ENCODE measurements at places on chromosomes 1 and 21.

GRCh38 chr1:8363186-8363766 lies 45.4 kb downstream of the SLC45A1 start:
- DNase-seq = no peak

- no peak for DNase-seq
Measured at GRCh38 chr1:76219366-76219818, 144.8 kb downstream of the ST6GALNAC3 start.

GRCh38 chr1:231541842-231542241 lies 13.4 kb downstream of the TSNAX start:
- DNase-seq = no peak

DNA sequence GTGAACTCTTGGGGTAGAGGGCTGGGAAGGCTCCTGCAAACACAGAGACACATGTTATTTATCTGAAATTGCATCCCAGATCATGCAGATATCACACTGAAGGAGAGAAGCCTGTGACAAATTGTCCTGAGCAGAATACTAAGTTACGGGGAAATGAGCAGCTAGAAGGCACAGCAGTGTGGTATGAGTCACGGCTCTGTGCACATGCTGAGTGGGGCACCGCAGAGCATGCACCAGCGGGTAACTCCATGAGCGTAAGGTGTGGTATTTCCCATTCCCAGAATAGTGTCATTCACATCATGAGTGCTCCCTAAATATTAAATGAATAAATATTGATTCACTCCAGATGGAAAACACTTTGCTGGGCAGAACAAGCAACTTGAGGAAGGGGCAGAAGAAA lies 21.3 kb upstream of the FCRL2 start:
- no peak for DNase-seq

- no peak for DNase-seq
Measured at GRCh38 chr1:50108497-50109059, at the start of gene ELAVL4. Gene ELAVL4, plus strand, starts transcription at chr1:50108920. Its CDS starts 270 bp downstream, at chr1:50109190.

DNA sequence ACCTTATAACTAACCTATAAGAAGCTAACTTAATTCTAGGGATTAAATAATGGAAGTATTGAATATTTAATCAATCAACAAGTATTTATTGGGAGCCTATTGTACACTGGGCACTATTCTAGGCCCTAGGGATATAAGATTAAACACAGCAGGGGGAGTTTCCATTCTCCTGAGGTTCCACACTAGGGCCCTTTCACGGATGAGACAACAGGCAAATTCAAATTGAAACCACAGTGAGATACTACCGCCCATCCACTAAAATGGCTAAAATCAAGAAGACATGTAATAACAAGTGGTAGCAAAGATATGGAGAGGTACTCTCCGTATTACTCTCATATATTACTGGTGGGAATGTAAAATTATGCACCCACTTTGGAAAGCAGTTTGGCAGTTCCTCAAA lies 674.4 kb downstream of the KIF26B start:
- no peak for DNase-seq

DNA sequence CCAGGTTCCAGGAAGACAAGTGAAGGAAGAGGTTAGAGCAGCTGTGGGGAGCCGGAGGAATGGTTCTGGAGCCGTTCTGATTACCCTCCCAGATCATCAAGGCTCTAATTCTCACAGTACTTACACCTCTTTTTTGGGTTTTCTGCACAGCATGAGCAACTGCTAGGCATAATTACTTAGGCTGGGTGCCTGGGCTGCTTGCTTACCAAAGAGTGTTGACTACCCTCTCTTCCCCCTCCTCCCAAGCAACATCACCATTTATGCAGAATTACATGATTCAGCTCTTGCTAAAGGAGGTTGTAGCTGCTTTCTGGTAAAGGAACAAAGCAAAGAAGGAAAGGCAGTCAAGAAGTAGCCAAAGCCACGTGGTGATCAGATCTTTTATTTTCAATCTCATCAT lies 397.2 kb downstream of the KCNH1 start:
- no peak for DNase-seq

DNA sequence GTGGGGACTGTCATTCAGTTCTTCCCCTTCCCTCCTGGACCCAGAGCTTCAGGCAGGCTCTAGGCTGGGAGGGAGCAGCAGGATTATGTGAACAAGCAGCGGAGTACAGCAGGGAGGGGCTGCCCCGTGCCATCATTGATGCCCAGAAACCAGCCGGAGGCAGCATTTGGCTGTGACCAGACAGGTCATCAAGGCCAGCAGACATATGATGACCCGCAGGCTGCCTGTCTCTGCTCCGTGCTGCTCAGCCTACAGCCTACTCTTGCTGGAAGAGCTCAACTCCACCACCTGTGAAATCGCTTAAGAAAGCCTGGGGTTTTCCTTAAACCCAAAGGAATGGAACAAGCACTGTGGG lies 4.9 kb downstream of the KLHL21 start:
- no peak for DNase-seq

GRCh38 chr1:22761821-22762220 lies 51.2 kb downstream of the EPHB2 start:
- no peak for DNase-seq

GRCh38 chr1:156118177-156118868 lies 3.8 kb downstream of the LMNA start:
- no peak for DNase-seq

GRCh38 chr1:172883844-172884243 lies 166.9 kb downstream of the TNFSF18 start:
- DNase-seq = no peak

DNA sequence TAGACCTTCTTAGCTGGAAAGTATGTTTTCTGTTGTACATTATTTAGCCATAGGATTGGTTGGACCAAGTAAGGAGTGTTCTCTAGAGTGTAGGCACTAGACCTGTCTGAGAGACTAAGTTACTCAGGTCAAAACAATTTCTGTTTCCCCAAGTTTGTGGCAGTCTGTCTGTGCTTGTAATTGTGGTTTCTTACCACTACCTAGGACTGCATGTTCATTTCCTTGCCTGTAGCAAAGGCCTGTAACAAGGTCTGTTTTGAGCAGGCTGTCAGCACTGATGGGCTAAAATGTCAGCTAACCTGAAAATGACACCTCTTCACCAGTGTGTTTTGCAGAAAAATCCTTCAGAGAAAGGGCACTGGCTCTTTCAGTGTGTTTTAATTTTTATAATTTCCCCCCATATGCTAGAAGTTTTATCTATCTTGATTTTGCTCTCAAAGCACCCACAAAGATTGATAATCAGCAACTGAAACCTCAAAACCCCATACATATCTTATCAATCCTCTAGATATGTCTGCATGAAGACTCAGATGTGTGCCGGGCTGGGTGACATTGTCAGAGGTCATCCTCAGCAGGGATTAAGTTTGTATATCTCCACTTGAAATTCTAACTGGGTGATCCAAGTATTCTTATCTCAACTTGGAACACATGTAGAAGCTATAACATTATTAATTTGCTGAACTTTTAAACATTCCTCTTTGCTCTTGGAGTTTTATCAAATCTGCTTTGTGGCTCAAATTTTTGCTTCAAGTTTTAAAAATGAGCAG lies 50.7 kb upstream of the ST6GALNAC3 start:
- DNase-seq = no peak

DNA sequence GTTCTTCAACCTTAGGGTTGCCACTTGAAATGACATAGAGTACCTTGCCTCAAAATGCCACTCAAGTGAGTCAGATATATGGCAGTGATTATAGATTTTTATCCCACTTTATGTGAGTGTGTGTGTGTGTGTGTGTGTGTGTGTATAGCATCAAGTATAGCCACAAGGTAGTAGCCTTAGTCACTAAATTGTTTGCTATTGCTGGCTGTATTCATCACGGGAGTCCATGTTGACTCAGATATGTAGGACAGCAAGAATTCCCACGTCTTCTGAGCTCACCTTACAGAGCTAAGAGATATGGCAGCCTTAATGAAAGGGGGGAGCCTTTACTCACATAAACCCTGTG lies 9.3 kb downstream of the ETS2 start:
- no peak for DNase-seq

GRCh38 chr1:191498318-191498717 lies 659.9 kb upstream of the RGS18 start:
- no peak for DNase-seq

- no peak for DNase-seq
Measured at GRCh38 chr1:58964880-58965279, 181.0 kb upstream of the JUN start.

GRCh38 chr1:69834336-69834735 lies 266.6 kb downstream of the LRRC7 start:
- DNase-seq = no peak

Data from 8988T (cell line).